ENCODE measurements at places on chromosomes 13 and 19. TPM values are rescaled to one million over a fixed set of nuclear protein-coding genes. Genes with fewer than 3 reads are reported as not detected.

PRTN3 gene
- not detected for polyA plus RNA-seq

DNA sequence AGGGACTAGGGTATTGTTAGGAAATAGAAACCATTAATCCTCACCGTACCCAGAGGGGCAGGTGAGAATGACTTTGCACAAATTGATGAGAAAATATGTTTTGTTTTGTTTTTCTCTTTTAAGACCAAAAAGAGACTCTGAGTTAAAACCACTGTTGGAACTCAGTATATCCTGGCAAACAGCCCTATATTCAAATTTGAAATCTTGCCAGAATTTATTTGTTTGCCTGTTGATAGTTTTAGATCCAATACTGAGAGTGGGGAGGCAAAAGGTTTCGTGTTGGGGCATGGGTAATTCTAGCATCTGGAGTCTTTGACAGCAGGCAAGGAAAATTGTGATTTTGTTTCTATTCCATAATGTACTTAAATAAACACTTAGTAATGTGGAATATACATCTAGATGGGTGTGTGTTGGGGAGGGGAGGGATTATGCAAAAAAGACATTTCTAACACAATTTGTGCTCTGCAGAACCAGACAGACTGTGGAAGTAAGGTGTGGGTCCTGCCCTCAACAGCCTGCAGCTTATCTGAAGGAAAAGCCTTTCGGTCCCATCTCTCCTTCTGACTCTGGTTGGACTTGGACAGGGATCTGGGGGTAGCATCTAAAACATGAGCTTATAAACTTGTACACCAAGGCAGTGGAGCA is 190.7 kb downstream of the OXGR1 start:
- no peak for DNase-seq

NOVA2 gene
- not detected for polyA plus RNA-seq

- DNase-seq = no peak
Measured at GRCh38 chr13:80109303-80109702, 231.6 kb downstream of the SPRY2 start.

DNA sequence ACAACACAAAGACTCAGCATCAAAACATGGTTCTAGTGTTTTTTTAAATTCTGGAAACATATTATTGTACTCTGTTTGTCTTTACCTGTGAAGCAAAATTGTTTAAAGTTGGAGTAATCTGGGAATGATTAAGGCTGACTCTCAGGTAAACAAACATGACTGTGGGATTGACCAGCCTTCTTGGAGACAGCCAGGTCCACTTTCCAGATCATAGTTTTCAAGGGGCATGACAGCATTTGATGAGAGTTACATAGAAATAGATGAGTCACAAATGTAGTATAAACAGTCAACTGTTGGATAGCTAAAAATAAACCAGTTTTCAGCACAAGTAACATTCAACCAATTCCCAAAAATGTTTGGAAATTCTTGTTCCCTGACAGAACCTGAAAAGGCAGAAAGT is 1680.9 kb downstream of the OLFM4 start:
- no peak for DNase-seq

- no peak for DNase-seq
Measured at GRCh38 chr19:55354698-55355212, at the start of gene COX6B2. Gene COX6B2, minus strand, starts transcription at chr19:55354719. Its CDS starts 198 bp downstream, at chr19:55354521.

GRCh38 chr13:80265348-80265747 is 75.6 kb downstream of the SPRY2 start:
- no peak for DNase-seq

DMKN gene
- 1.6 TPM for polyA plus RNA-seq

DNA sequence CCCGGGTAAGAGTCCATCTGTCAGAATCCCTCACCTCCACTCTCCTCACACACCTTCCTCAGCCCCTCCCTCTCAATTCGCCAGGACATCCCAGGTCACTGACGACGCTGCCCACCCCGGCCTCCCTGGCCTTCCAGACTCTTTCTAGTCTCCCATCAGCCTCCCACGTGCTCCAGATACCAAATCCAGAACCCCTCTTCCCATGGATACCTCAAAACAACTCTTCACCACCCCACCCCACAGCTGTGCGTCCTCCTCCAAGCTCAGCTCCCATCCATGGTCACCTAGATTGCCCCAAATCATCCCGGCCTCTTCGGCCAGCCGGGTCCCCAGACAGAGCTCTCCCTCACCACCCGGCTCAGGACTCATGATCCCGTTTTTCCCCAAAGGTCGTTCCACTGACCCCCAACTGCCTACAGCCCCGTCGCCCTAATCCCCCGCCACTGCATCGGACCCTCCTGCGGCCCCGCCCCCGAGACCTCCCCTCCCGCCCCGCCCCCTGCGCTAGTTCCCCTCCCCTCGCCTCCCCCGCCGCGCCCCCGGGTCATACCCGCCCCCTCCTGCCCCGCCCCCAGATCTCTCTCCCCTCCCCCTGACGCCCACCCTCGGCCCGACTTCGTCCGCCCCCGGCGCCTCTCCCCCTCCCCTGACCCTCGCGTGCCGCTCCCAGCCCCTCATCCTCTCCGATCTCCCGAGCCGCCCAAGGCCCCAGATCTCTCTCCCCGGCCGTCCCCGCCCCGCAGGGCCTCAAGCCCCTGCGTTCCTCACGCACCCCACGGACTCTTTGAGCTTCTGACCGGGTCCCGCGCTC is 546 bp downstream of the UBXN6 start:
- no peak for DNase-seq

GRCh38 chr19:44744871-44745332 is 3.6 kb upstream of the BCL3 start:
- DNase-seq = no peak

DNA sequence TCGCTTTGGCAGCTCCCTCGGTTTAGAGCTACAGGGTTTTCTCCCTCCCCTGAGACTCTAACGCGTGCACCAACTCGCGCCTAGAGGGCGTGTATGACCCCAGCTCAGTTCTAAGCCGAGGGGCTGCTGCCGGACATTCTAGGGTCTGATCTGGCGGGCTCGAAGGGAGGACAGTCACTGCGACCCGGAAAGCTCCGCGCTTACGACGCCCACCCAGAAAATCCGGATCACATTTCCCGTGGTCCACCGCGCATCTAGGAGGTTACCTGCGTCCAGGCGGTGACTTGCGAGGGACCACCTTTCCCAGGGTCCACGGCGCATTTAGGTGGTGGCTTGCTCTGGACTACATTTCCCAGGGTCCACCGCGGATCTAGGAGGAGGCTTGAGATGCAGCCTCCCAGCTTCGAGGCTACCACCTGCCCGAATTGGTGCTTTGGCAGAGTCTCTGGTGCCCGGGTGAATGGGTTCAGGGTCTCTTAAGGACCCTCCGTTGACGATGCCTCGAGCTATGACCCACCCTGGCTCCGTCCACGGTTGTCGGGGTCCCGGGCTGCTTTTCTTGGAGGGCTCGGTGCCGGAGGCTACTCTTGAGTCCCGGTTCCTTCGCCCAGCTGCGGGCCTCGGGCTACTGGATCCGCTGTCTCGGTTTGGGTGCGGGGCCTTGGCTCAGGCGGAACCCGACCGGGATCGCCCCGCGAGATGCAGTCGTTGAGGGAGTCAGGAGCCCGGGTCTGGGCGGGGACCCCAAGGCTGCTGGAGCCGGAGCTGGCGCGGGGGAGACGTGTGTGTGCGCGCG is 30.5 kb downstream of the ZNF146 start:
- no peak for DNase-seq

GRCh38 chr13:110938662-110939421 is 24.0 kb upstream of the ANKRD10 start:
- DNase-seq = no peak

IPO5 gene
- polyA plus RNA-seq = 25.9 TPM

HIPK4 gene
- 0.06 TPM for polyA plus RNA-seq

- no peak for DNase-seq
Measured at GRCh38 chr13:39321574-39321973, 281.4 kb downstream of the LHFPL6 start.

DNA sequence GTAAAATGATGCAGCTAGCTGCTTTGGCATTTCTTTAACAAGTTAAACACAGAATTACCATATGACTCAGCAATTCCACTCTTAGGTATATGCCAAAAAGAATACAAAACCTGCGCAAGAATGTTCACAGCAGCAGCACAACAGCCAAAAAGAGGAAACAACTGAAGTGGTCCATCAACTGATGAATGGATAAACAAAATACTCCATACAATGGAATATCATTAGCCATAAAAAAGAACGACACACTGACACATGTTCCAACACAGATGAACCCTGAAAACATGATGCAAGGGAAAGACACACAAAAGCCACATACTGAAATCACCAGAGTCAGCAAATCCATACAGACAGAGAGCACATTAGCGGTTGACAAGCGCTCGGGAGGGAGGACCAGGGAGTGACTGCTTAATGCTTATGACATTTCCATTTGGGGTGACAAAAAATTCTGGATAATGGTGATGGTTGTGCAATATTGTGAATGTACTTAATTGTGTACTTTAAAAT is 3.0 kb downstream of the PCID2 start:
- DNase-seq = no peak

DNA sequence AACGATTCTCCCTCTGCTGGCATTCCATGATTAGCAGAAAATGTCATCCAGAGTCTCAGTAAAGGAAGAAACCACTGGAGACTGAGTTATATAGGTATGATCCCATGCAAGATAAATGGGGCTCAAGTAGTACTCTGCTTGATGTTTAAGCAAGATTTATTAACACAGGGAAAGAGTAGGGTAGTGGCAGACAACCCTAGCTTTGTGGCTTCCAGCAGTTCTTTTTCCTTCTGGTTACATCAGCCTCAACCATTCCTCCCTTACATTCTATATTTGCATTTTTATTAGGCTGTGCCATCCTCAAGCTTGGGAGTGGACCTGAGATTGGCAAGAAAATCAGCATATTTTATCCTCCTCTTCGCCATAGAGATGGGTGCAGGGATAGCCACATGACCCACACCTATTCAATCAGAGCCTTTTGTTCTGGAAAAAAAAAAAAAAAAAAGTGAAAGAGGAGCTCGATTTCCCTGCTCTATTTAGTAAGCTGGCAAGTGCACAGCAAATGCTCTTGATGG is 402.1 kb downstream of the ZNF536 start:
- no peak for DNase-seq

- DNase-seq = no peak
Measured at GRCh38 chr13:74795526-74795925, 661.3 kb upstream of the KLF12 start.

MIDN gene
- 156 TPM for polyA plus RNA-seq

LILRA6 gene
- 0.66 TPM for polyA plus RNA-seq

KLHL1 gene
- not detected for polyA plus RNA-seq

DNA sequence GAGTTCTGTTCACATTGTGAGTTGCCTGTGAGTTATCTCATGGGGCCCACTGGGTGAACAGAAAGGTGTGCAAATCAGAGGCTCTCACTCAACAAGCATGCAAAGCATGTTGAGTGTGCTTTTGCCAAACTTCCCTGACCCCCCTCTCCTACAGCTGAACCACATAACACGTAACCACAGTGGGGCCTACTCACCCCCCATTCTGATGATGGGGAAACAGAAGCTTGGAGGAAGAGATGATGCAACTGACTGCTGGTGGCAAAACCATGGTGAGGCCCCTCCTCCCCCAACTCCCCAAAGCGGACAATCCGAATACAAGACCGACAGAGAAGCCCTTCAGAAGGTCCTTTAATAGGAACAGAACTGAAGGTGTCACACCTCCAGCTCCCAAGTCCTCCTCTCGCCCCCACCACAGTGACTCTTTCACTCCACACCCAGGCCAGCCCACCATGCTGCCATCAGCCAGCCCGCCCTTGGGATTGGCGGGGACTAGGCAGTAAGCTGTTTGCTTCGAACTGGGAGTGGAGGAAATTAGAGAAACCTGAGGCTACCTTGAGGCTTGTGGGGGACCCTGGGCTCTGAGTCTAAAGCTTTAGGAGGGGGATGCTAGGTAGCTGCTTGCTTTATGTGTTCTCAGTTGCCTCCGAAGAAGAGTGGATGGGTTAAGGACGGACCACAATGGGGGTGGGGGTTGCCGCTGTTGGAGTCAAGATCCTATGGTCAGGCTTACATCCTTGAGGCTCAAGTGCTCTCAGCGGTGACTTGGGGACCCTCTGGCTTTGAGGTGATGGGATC is 3.8 kb downstream of the ZNF784 start:
- no peak for DNase-seq

GRCh38 chr13:50709058-50709457 is 134.4 kb downstream of the DLEU7 start:
- DNase-seq = no peak

F7 gene
- polyA plus RNA-seq = not detected

ATXN8OS gene
- polyA plus RNA-seq = not detected

CYP2A7 gene
- polyA plus RNA-seq = not detected

RFPL4A gene
- not detected for polyA plus RNA-seq

DNA sequence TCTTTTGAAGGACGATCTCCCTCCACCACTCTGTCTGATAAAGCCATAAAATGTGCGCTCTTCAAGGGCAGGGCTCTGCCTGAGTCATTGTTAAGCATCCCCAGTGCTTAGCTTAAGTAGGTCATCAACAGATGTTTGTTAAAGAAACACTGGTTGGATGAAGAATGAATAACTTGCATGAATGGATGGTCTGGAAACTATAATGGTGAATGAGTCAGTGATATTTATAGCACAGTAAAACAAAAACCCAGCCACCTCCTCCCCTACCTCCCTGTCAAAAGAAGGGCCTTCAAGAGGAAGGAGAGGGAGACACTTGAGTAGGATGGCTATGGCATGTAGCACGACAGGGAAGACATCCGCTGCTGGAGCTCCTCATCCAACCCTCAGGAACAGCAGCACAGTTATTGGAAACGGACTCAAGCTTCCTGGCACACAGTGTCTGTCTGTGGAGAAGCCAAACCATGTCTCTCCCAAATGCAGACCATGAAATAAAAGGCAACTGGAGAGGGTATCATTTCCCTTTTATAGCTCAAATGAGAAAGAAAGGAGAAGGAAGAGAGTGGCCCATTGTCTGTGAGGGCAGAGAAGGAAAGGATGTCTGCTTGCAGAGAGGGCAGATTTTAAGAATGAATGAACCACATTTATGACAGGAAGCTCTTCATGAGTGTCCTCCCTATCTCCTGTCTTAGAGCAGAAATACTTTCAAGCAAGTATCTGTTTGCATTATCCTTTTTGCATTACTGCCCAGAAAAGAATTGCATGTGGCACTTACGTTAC is 183.5 kb upstream of the UBL3 start:
- DNase-seq = no peak

TUBA3C gene
- not detected for polyA plus RNA-seq

- no peak for DNase-seq
Measured at GRCh38 chr13:44816701-44817100, 172.6 kb downstream of the NUFIP1 start.
